GM12878 (cell line): ENCODE measurements at places on chromosomes 1 and 21.

- H3K27me3 ChIP-seq = no peaks in the 10 kb centered on the region
- peaks cover 18% of the 10 kb centered on the region; the same call in 1 of the 2 replicates for H3K4me1 ChIP-seq
- H3K4me3 ChIP-seq = peak overlapping the region; percentile 94
- no peak for DNase-seq
- H3K27ac ChIP-seq = peak overlapping the region; percentile 94
- no peaks in the 10 kb centered on the region for H3K36me3 ChIP-seq
Measured at GRCh38 chr1:185156288-185156853, 382 bp downstream of the TRMT1L start.

DNA sequence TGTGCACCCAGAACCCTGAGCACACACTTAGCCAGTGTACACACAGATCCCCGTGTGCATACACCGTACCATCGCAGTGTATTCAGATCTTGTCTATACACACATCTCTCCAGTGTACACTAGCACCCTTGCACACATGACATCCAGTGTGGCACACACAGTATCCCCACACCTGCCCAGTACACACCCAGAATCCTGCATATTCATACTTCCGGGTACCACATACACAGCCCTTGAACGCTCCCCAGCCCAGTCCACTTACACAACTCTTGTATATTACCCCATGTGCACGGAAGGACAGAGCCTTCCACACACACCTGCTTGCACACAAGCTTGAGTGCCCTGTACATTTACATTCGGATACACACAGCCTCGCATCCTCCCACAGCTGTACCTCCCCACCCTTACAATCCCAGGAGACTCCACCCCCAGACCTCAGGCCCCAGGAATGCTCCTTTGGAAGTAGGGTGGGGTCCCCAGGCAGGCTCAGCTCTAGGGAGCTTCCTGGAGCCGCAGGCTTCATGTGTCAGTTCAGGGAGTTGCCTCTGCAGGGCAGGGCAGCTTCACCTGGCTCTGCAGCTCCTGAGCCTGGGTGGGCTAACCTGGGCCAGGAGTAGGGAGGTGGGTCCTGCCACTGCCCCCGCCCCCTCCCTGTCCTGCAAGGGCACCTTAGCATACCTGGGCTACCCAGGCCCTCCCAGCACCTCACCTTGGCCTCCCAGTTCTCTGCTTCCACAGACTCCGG is 46.2 kb downstream of the AHDC1 start:
- H3K36me3 ChIP-seq = no peaks in the 10 kb centered on the region
- no peak overlapping the region for H3K27ac ChIP-seq
- DNase-seq = no peak
- H3K4me3 ChIP-seq = no peak overlapping the region
- H3K27me3 ChIP-seq = no peaks in the 10 kb centered on the region
- H3K4me1 ChIP-seq = peaks cover 16% of the 10 kb centered on the region

DNA sequence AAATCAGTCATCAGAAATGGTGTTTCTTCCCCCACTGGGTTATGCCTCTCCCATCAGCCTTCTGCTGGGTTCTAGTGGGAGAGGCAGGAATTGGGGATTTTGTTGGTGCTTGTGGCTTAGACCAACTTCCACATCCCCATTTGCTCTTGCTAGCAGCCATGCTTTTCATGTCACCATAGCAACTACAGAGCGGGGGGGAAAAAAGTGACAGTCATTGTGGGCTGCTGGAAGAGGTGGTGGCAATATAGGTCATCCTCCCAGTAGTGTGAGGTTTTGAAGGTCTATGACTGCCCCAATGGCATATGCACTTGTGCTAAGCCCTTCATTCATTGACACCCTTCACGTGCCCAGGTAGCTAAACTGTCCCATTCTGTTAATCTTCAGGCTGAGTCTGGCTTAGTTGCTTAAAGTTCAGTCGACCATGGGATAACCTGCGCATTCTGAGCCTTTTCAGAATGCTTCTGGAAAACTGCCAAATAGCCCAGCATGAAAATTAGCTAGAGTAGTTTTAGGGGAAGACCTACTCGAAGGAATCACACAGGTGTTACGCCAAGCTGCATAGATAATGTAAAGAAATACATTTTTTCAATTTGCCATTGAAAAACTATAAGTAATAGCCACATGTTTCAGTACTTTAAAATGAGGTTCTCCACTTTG is 53.7 kb upstream of the ZNF326 start:
- H3K4me3 ChIP-seq = no peak overlapping the region
- no peaks in the 10 kb centered on the region for H3K27me3 ChIP-seq
- peak; percentile 24 for DNase-seq
- no peaks in the 10 kb centered on the region for H3K36me3 ChIP-seq
- peaks cover 16% of the 10 kb centered on the region for H3K4me1 ChIP-seq
- no peak overlapping the region for H3K27ac ChIP-seq

DNA sequence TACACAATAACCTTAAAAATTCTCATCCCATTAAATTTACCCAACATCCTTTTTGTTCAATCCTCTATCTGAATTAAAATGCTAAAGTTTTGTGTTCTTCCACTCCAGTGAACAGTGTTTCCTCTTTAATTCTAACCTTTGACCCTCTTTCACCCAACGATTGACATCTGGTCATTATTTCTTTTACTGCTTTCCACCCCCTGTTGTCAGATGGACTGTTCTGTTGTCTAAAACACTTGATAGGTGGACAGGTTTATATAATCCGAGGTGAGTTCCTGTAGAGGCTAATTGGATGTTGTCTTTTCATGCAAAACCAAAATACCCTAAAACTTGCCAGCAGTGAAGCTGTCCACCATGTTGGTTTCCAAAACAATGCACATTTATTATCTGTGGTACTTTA is 73.4 kb upstream of the SERTAD4 start:
- H3K27me3 ChIP-seq = no peaks in the 10 kb centered on the region
- H3K27ac ChIP-seq = no peak overlapping the region
- H3K4me3 ChIP-seq = no peak overlapping the region
- H3K4me1 ChIP-seq = no peaks in the 10 kb centered on the region
- DNase-seq = no peak

- H3K27me3 ChIP-seq = no peaks in the 10 kb centered on the region
- DNase-seq = no peak
- H3K36me3 ChIP-seq = no peaks in the 10 kb centered on the region
- no peak overlapping the region for H3K27ac ChIP-seq
- H3K4me3 ChIP-seq = no peak overlapping the region
- no peaks in the 10 kb centered on the region for H3K4me1 ChIP-seq
Measured at GRCh38 chr1:234089396-234089795, 184.9 kb downstream of the SLC35F3 start.

DNA sequence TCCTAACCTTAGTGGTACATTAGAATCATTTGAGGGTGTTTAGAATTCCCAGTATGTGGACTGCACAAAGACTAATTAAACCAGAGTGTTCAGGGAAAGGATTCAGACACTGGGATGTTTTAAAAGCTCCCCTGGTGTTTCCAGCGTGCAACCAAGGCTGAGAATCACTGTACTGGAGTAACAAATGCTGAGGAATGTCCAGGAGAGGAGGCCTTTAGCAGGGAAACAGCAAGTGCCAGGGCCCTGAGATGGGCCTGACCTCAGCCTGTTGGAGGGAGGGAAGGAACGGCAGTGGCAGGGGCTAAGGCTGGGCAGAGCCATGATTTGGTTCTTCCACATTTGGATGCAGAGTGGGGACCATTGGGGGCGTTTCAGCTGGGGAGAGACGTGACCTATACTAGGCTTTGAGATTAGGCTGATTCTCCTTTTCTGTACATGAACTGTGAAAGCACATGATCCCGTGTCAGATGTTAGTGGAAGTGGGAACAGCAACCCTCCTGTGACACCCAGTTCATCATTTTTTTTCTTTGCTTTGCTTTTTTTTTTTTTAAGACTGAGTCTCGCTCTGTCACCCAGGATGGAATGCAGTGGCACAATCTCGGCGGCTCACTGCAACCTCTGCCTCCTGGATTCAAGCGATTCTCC is 49.3 kb downstream of the KANK4 start:
- no peak overlapping the region for H3K27ac ChIP-seq
- peaks cover 5% of the 10 kb centered on the region; the same call in 1 of the 2 replicates for H3K4me1 ChIP-seq
- no peak for DNase-seq
- no peaks in the 10 kb centered on the region for H3K36me3 ChIP-seq

DNA sequence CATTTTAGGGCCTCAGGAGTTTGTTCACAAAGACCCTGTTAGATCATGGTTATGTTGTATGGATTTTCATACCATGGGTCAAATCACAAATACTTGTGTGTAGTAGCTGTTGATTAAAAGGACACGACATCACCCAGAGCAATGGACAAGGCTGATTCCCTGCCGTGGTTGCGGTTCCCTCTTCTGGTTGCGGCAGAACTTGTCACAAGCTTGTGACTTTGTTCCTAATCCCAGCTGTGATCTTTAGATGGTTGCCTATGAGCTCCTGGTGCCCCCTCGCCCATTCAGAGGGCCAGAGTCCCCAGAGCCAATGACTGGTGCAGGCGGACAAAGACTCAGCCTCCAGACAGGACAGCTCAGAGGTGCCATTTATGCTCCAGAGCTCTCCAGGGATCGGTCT is 11.8 kb upstream of the SDHB start:
- H3K27ac ChIP-seq = no peak overlapping the region
- no peaks in the 10 kb centered on the region for H3K4me1 ChIP-seq
- H3K36me3 ChIP-seq = no peaks in the 10 kb centered on the region
- H3K27me3 ChIP-seq = no peaks in the 10 kb centered on the region

GRCh38 chr1:222196736-222197135 is 351.2 kb downstream of the HHIPL2 start:
- H3K27me3 ChIP-seq = no peaks in the 10 kb centered on the region
- H3K4me3 ChIP-seq = no peak overlapping the region
- DNase-seq = no peak
- no peak overlapping the region for H3K27ac ChIP-seq

DNA sequence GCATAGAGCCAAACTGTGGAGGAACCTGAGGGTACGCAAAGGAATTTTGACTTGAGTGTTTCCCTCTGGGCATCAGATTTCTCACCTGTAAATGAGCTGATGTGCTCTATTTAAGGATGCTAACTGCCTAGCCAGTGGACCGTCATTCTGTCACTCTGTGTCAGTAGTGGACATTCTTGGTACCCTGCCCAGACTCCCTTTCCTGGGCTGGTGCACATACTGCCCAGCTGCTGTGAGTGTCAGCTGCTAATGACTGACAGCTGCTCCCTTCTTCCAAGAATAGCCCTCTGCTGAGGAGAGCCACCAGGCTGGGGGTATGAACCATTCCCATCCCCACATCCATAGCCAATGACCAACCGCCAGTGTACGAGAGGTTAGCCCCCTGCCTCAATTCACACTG is 193.1 kb upstream of the DAB1 start:
- DNase-seq = no peak
- H3K27ac ChIP-seq = no peak overlapping the region
- no peak overlapping the region for H3K4me3 ChIP-seq
- no peaks in the 10 kb centered on the region for H3K4me1 ChIP-seq
